GM13976 (cell line): ENCODE measurements at places on chromosomes 16 and 17.

GRCh38 chr17:10182785-10183184, 15.6 kb downstream of the GAS7 start:
- DNase-seq = no peak

GRCh38 chr16:53968454-53968853, 264.5 kb downstream of the FTO start:
- no peak for DNase-seq

DNA sequence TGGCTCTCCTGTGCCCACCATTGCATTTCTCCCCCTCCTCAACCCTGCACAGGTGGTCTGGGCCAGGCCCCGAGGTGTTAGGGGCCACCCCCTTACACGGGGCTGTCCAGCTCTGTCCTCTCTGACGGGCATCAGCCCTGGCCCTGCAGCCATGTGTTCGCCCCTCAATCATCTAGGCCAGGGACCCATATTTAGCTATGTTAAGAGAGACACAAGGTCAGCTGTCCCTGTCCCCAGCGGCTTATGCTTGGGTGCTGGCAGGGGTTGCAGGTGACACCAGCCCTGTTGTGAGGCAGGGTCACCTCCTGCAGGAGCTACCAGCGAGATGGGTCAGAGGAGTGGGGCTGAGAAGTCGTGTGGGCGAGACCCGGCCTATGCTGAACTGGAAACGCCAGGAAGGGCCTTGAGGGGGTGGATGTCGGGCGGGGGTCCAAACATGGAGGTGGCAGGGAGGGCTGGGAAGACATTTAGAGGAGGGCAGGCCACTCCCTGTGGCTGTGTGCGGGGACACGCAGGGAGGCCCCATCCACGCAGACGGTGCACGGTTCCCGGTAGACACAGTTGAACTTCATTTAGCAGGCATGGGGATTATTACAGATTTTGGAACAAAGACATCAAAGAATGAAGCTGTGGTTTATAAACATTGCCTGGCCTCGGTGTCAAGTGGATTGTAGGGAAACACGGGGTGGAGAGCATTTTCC, 133.2 kb upstream of the CHMP6 start:
- no peak for DNase-seq

GRCh38 chr17:28365487-28365886, 488 bp upstream of the SEBOX start:
- no peak for DNase-seq

GRCh38 chr17:13429201-13429600, 172.5 kb downstream of the HS3ST3A1 start:
- DNase-seq = no peak

GRCh38 chr17:67316781-67317180, 49.6 kb downstream of the PSMD12 start:
- no peak for DNase-seq

DNA sequence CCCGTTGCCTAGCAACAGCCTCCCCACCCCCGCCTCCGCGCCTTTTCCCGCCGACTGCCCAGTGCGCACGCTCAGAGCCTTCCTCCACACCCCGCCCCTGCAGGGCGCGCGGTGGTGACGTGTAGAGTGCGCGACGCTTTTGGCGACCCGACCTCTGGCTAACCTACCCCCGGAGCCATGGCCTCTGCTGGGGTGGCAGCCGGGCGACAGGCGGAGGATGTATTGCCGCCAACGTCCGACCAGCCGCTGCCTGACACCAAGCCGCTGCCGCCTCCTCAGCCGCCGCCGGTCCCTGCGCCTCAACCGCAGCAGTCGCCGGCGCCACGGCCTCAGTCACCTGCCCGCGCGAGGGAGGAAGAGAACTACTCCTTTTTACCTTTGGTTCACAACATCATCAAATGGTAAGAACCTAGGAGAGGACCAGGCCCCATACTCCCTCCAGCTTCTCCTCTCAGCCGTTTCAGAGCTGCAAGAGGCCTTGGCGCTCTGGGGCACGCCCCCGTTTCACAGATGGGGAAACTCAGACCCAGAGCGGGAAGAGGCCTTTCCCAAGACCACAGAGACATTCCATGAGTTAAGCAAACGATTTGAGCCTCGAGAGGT, at the start of gene MED9:
Gene MED9 (plus strand): TSS at position 136 of the 603 bp plus-strand sequence. CDS start 42 bp downstream, at position 178.
- DNase-seq = peak; percentile 99

- DNase-seq = no peak
Measured at GRCh38 chr17:61574542-61575351, 16.3 kb downstream of the NACA2 start.

DNA sequence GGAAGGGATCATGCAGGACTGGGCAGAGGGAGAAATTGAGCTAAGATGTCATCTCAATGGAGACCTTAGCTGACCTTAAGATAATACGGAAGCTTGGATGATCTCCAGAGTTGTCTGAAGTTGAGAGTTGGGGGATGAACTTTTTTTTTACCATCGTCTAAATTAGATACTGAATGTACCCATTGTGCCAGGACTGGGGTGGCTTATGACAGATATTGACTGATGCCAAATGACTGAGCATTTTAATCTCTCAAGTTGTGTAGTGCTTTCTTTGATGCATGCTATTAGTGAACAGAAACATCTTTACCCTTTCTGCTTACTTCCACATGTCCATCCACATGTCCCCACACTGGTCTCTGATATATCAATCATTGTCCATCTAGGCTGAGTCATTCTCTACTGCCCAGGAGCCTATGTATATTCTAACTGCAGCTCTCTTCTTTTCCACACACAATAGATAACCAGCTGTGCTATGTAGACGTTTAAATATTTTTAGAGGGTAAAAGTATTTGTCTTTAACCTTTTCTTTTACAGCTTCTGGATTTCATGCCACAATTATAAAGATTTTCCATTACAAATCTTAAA, 60.2 kb upstream of the ZKSCAN2 start:
- no peak for DNase-seq
